Urinary bladder (tissue), 4 donors: ENCODE measurements at places on chromosomes 5 and 9. TPM values are rescaled to one million over a fixed set of nuclear protein-coding genes. Genes with fewer than 3 reads are reported as not detected.

PLK2 gene
- 212 TPM for total RNA-seq

OBP2B gene
- not detected for total RNA-seq

TRIP13 gene
- 8.7 TPM for total RNA-seq

GAPVD1 gene
- total RNA-seq, result 77.6 TPM

NXNL2 gene
- total RNA-seq, result 1.9 TPM

TAS2R1 gene
- not detected for total RNA-seq

TAF11L10 gene
- not detected for total RNA-seq

TMEM215 gene
- total RNA-seq, result 0.21 TPM

SLC36A2 gene
- total RNA-seq, result not detected

ZNF300 gene
- 21.3 TPM for total RNA-seq
